Stimulated activated CD4-positive, alpha-beta T cell treated with anti-CD3 and anti-CD28 coated beads, Interleukin-12 subunit alpha, Interleukin-12 subunit beta, amount 100 ng/mL, for 24 hours (primary cell): ENCODE measurements at places on chromosomes 3 and 15.

DNA sequence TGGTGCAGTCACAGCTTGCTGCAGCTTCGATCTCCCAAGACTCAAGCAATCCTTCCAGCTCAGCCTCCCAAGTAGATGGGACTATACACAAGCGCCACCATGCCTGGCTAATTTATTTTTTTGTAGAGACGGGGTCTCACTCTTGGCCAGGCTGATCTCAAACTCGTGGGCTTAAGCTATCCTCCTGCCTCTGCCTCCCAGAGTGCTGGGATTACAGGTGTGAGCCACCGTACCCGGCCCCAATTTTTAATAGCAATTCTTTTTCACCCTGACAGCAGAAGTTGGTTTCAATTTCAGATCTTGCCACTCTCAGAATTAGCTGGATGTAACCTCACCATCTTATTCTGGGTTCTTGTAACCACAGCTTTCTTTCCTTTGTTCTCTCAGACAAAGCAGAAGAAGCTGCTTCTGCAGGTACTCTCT, 64.8 kb downstream of the TRIM71 start:
- DNase-seq = no peak

GRCh38 chr3:22627993-22628499, 575.1 kb upstream of the UBE2E2 start:
- no peak for DNase-seq

DNA sequence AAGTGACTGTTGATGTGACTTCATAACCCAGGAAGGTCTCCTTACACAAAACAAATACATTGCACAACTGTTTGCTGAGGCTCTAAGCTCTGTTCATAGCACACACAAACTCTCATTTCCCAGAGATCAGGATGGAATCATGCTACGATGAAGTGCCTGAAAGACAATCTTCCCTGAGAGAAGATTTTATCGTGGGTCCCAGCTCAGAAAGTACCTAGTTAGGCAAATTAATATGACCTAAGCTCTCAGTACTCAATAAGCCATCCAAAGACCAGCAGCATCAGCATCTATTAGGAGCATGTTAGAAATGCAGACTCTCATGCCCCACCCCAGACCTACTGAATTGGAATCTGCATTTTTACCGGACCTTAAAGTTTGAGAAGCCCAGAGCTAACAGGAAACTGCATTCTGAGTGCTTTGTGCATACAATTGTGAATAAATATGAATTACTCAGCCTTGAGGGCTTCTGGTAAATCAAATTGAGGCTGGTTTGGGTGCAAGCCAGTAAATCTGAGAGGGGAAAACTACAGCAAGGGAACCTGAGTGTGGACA, 161.5 kb upstream of the C2CD4B start:
- DNase-seq = no peak

GRCh38 chr15:48572823-48573222, 72.7 kb downstream of the FBN1 start:
- DNase-seq = no peak

DNA sequence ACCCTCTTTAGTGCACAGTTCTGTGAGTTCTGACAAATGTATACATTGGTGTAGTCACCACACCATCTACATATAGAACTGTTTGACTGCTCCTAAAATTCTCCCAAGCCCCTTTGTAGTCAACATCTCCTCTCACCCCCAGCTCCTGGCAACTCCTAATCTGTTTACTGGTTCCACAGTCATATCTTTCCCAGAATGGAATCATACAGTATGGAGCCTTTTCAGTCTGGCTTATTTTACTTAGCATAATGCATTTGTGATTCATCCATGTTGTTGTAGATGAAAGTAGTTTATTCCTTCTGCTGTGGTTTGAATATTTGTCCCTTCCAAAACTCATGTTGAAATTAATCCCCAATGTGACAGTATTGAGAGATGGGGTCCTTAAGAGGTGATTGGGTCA, 41.6 kb upstream of the CCDC174 start:
- no peak for DNase-seq

- no peak for DNase-seq
Measured at GRCh38 chr3:169659820-169660674, 3.5 kb downstream of the MECOM start.

DNA sequence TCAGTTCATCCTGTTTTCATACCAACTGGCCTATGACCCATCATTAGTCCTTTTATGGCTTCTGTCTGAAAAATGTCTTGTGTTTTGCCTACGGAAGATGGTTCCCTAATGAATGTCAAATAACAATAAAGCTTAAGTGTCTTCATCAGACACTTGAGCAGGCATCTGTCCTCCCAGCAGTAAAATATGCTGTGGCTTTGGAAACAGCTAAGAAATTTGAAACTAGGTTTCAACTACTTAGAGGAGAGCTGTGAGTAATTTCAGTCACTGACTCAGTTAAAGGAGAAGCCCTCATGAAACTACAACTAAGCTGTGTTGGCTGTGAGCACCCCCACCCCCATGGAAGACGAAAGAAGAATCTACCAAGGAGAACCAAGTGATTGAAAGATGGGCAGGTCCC, 409.4 kb upstream of the PPP2R3A start:
- DNase-seq = no peak

DNA sequence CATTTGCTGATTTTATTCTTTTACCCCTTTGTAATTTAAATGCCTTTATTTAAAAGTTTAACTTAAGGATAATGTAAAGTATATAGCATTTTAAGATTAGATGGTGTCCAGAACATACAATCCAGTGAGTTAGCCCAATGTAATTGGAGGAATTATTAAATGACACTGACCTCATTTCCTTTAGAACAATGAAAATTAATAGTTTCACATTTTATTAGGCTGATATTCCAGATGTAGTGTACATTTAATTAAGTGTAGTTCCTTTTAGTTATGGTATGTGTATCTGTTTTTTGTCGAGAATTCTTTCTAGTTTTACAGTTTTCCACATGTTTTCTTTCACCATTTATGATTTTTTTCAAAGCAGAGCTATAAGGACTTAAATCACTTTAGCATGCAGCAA, 75.8 kb downstream of the RSRC1 start:
- DNase-seq = no peak

- DNase-seq = no peak
Measured at GRCh38 chr3:192927016-192927415, 9.4 kb upstream of the MB21D2 start.

DNA sequence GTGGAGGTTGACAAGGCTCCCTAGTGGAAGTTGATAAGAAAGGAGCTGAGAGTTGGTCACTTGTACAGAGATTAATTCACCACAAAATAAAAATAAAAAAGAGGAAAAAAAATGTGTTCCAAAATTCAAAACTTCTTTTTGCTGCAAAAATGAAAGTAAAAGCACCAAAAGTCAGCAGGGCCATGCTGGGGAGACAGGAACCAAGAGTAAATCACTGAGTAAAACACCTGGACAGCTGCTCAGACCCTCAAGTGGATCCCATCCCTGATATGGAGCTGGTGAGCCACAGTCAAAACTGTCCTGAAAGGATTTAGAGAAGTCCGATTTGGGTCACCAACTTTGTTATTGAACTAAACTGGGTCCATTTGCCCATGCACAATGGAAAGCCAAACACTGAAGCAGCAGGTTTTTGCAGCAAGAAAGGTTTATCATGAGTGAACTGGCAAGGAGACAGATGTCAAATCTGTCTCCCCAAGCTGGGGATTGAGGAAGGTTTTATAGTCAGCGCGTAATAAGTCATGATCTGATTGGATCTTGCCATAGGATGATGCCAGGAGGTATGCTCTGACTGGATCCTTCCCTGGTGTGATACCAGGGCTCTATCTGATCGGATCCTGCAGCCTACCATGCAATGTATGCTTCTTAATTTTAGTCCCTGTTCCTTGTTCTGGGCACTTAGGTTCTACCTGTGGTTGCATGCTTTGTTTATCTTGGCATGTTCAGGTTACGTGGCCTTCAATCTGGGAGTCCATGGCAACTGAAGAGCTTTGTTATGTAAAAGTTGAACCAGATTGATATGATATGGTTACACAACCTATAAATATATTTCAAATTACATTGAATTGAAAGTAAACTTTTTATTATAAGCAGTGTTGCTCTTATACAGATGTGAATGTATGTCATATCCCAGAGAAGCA, 313.2 kb downstream of the POLQ start:
- no peak for DNase-seq

DNA sequence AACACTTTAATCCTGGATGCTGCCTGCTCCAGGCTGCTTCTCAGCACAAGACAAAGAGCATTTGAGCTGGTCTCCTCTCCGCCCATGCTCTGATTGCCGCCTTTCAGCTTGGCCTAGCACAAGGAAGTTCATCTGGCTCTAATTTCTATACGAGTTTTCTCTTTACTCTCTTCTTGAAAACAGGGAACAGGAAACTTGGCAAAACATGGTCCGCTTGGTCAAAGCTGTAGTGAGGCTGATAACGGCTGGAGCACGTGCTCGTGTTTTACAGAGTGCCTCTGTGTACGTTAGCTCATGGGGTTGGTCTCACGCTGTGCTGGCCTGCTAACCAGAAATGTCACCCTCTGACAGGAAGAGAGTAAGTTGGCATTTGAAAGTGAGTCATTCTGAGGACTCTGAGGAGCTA, 19.2 kb downstream of the RARRES1 start:
- DNase-seq = no peak

- DNase-seq = no peak
Measured at GRCh38 chr3:38115645-38116427, 21.1 kb downstream of the ACAA1 start.

- no peak for DNase-seq
Measured at GRCh38 chr3:105904251-105904650, 35.4 kb upstream of the CBLB start.

DNA sequence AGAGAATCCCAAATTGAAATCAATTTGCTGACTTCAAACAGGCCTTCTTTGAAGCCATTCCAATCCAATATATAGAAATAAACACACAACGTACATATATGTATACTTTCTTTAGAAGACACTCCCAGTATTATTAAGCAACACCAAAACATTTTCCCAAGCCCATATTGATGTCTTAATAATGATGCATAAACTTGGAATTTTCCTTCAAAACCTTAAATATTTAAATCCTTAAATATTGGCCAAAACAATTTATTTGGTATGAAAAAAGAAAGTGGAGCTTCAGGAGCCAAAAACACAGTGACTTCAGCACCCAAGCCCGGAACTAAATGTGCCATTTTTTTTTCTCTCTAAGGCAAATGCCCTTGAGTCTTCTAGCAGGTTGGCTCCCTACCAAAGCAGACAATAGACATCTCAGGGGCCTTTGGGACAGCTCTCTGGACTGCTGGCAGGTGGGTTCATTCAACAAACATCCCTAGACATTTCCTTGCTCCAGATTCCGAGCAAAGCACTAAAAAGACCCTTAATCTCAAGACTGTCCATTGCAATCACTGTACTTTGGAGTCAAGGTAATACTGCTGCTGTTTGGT, 384.7 kb downstream of the NTRK3 start:
- DNase-seq = no peak

DNA sequence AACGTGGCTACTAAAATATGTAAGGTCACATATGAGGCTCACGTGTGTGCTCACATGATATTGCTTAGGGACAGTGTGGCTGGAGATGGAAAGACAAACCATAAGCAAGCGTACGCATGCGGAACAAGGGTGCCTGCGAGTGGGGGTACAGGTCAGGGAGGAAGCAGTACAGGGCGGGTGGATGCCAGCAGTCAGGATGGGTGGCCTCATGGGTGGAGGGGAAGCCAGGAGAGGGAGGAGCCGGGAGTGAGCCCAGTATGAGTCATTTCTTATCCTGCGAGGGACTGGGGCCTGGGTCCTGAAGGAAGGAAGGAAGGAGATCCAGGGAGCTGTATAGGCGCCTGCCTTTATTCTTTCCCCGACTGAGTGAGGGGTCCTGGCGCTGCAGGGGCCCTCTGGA, 42.0 kb upstream of the CGNL1 start:
- no peak for DNase-seq

- DNase-seq = peak; percentile 8
Measured at GRCh38 chr3:156816091-156816793, 9.9 kb upstream of the LEKR1 start.

- DNase-seq = no peak
Measured at GRCh38 chr15:66288551-66289185, 4.7 kb upstream of the DIS3L start.

DNA sequence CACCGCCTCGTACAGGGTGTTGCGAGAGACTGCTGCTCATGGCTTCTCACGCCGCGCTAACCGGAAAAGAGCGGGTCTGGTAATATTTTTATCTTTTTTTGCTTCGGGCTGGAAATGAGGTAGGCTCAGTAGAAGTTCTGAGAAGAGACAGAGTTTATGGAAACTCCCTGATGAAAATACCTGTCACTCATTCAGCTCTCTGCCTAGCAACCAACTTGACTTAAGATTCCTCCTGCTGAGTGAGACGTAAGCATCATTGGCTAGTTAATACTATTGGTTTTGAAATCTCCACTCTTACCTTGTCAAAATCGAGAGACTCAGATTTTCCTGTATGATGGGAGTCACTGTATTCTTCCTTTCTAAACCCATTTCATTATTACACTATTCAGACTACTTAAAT, 181.7 kb downstream of the PTPRG start:
- DNase-seq = no peak

- DNase-seq = no peak
Measured at GRCh38 chr3:24341668-24342067, 153.0 kb downstream of the THRB start.

- DNase-seq = no peak
Measured at GRCh38 chr15:29938361-29939335, 116.4 kb upstream of the TJP1 start.

GRCh38 chr3:76372497-76372896, 587.1 kb upstream of the ZNF717 start:
- DNase-seq = no peak

DNA sequence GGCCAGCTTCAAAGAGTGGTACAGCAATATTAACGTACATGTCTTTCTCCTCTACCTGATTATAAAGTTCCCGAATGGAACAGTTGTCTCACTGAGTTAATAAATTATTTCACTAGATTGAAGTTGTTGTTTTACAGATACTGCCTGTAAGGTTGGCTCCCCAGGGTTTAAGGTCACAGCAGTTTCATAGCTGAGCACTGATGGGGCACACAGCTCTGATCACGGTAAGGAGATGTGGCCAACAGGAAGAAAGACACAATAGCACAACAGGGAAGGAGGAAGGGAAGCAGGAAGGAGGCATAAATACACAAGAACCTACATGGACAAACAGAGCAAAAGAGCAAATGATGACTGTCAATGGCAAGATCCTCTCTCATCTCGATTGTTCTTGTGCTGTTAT, 215.6 kb downstream of the WNT5A start:
- DNase-seq = no peak

- no peak for DNase-seq
Measured at GRCh38 chr3:106206613-106207012, 337.8 kb upstream of the CBLB start.

- DNase-seq = no peak
Measured at GRCh38 chr15:40594429-40594836, 384 bp downstream of the KNL1 start.

- DNase-seq = no peak
Measured at GRCh38 chr3:101703169-101703568, 16.7 kb upstream of the RPL24 start.

GRCh38 chr3:31937225-31937624, 43.8 kb downstream of the OSBPL10 start:
- no peak for DNase-seq

GRCh38 chr3:125383744-125384143, 8.6 kb upstream of the ZNF148 start:
- DNase-seq = no peak

- peak; percentile 4 for DNase-seq
Measured at GRCh38 chr15:74245342-74245931, 9.3 kb downstream of the CCDC33 start.
